ENCODE measurements at places on chromosomes 16 and 17. TPM values are rescaled to one million over a fixed set of nuclear protein-coding genes. Genes with fewer than 3 reads are reported as not detected.

NXN gene
- 0.98 TPM for total RNA-seq

NXPH3 gene
- total RNA-seq = not detected

CCL17 gene
- not detected for total RNA-seq

CHRNE gene
- total RNA-seq = 3.2 TPM

GPR179 gene
- total RNA-seq = not detected

CCP110 gene
- total RNA-seq = 14.8 TPM

ZFHX3 gene
- 0.64 TPM for total RNA-seq

KRT10 gene
- 32.2 TPM for total RNA-seq

ABR gene
- 72.4 TPM for total RNA-seq

ELMO3 gene
- 1.9 TPM for total RNA-seq

CDK5R1 gene
- total RNA-seq = 22.5 TPM

KIF2B gene
- total RNA-seq = not detected

CBFA2T3 gene
- total RNA-seq = 0.80 TPM

METRN gene
- total RNA-seq = 2.6 TPM

CHP2 gene
- not detected for total RNA-seq

LRRC37A gene
- total RNA-seq = 2.9 TPM

DNAH2 gene
- total RNA-seq = not detected

SMARCD2 gene
- total RNA-seq = 102 TPM

KRTAP17-1 gene
- total RNA-seq = not detected

TNP2 gene
- not detected for total RNA-seq

TBX6 gene
- total RNA-seq = 0.42 TPM

CDRT15L2 gene
- total RNA-seq = not detected

C17orf100 gene
- total RNA-seq = 0.69 TPM

TMEM100 gene
- not detected for total RNA-seq

CHST6 gene
- not detected for total RNA-seq

HSD17B2 gene
- total RNA-seq = not detected

GSG1L gene
- total RNA-seq = not detected

TMC8 gene
- 567 TPM for total RNA-seq

LGALS3BP gene
- total RNA-seq = 41.0 TPM

MRC2 gene
- total RNA-seq = 3.8 TPM

CA4 gene
- total RNA-seq = not detected

WIPI1 gene
- 2.6 TPM for total RNA-seq

CCL11 gene
- not detected for total RNA-seq

PARN gene
- total RNA-seq = 28.2 TPM

RAB37 gene
- 21.1 TPM for total RNA-seq

KRT25 gene
- not detected for total RNA-seq

LIMD2 gene
- 711 TPM for total RNA-seq

OTOP3 gene
- not detected for total RNA-seq

AURKB gene
- total RNA-seq = 0.56 TPM

LRRC59 gene
- 51.5 TPM for total RNA-seq

FOXN1 gene
- total RNA-seq = not detected

WNT9B gene
- not detected for total RNA-seq

KRT40 gene
- not detected for total RNA-seq

SHBG gene
- not detected for total RNA-seq

ACAP1 gene
- 565 TPM for total RNA-seq

ZNF624 gene
- 2.8 TPM for total RNA-seq

CDK5RAP3 gene
- 206 TPM for total RNA-seq

RNF157 gene
- total RNA-seq = 21.1 TPM

IFT20 gene
- 53.1 TPM for total RNA-seq

TRIM72 gene
- 0.17 TPM for total RNA-seq

FBXO39 gene
- total RNA-seq = 0.36 TPM

Data from CD4-positive, alpha-beta T cell (primary cell).